ENCODE measurements at places on chromosomes 3 and 15. TPM values are rescaled to one million over a fixed set of nuclear protein-coding genes. Genes with fewer than 3 reads are reported as not detected.

The C3orf62 gene
- 4.6 TPM for total RNA-seq

The FAM3D gene
- 3.7 TPM for total RNA-seq

The TLR9 gene
- not detected for total RNA-seq

The GMNC gene
- not detected for total RNA-seq

The TERC gene
- total RNA-seq, result 86.6 TPM

The HGD gene
- total RNA-seq, result not detected

The IGSF11 gene
- total RNA-seq, result 1.8 TPM

The SHC4 gene
- 4.7 TPM for total RNA-seq

The FETUB gene
- 10.3 TPM for total RNA-seq

The PPP1R14D gene
- not detected for total RNA-seq

The MB21D2 gene
- total RNA-seq, result 9.0 TPM

The PLXNB1 gene
- 144 TPM for total RNA-seq

The CDHR4 gene
- not detected for total RNA-seq

The NRROS gene
- 3.1 TPM for total RNA-seq

The TNNC1 gene
- total RNA-seq, result 15.1 TPM

The THSD4 gene
- 9.3 TPM for total RNA-seq

The LRIG1 gene
- total RNA-seq, result 85.3 TPM

The UCN2 gene
- total RNA-seq, result 6.3 TPM

The RPL22L1 gene
- 80.5 TPM for total RNA-seq

The PTPRG gene
- total RNA-seq, result 14.2 TPM

The TM4SF1 gene
- total RNA-seq, result 35.5 TPM

The PARP6 gene
- total RNA-seq, result 56.9 TPM

The STARD5 gene
- total RNA-seq, result 108 TPM

The TNFAIP8L3 gene
- total RNA-seq, result 24.0 TPM

The DET1 gene
- 2.5 TPM for total RNA-seq

The KCNMB3 gene
- total RNA-seq, result 1.4 TPM

The CA12 gene
- 144 TPM for total RNA-seq

The KLHL25 gene
- total RNA-seq, result 29.0 TPM

The ACOX2 gene
- total RNA-seq, result 2.9 TPM

The ADCY5 gene
- 3.5 TPM for total RNA-seq

The FHIT gene
- total RNA-seq, result 15.3 TPM

The FRMD4B gene
- total RNA-seq, result 64.6 TPM

The KLHL40 gene
- total RNA-seq, result not detected

The CADM2 gene
- 0.84 TPM for total RNA-seq

The BCL2A1 gene
- 0.84 TPM for total RNA-seq

The TTC23 gene
- total RNA-seq, result 16.3 TPM

The MAP4 gene
- 131 TPM for total RNA-seq

The EPHB1 gene
- 14.0 TPM for total RNA-seq

The BFSP2 gene
- total RNA-seq, result not detected

The TMEM212 gene
- total RNA-seq, result not detected

The RFC4 gene
- total RNA-seq, result 14.0 TPM

All from lower leg skin (tissue), 4 donors.